Smooth muscle cell of the pulmonary artery (primary cell): ENCODE measurements at places on chromosomes 3 and 15. TPM values are rescaled to one million over a fixed set of nuclear protein-coding genes. Genes with fewer than 3 reads are reported as not detected.

CTXND1 gene
- not detected in 2 replicates for total RNA-seq

GOLGA6L4 gene
- 0.85 and 1.1 TPM in 2 replicates for total RNA-seq

GOLGA8M gene
- total RNA-seq = 1.8 and 2.0 TPM in 2 replicates

SQOR gene
- total RNA-seq = 50.1 and 69.2 TPM in 2 replicates

TMCO5A gene
- total RNA-seq = not detected in 2 replicates

UBE2Q2 gene
- 58.6 and 61.5 TPM in 2 replicates for total RNA-seq

P4HTM gene
- 55.4 and 56.2 TPM in 2 replicates for total RNA-seq

CACNA1D gene
- total RNA-seq = 0.07 and 0.46 TPM in 2 replicates

RTP3 gene
- not detected in 2 replicates for total RNA-seq

CTXN2 gene
- not detected in 2 replicates for total RNA-seq

FGD5 gene
- 0.20 and 2.0 TPM in 2 replicates for total RNA-seq

FANCD2OS gene
- total RNA-seq = not detected in 2 replicates

GOLGA6L10 gene
- total RNA-seq = 0.85 and 1.3 TPM in 2 replicates

BTLA gene
- 0.07 and 0.30 TPM in 2 replicates for total RNA-seq

SI gene
- not detected in 2 replicates for total RNA-seq
